Fibroblast of mammary gland (primary cell): ENCODE measurements at places on chromosomes 4 and X.

- peak; percentile 24 for DNase-seq
Measured at GRCh38 chrX:110003167-110004156, 548 bp downstream of the TMEM164 start.

GRCh38 chr4:118284169-118284568 lies 68.6 kb downstream of the PRSS12 start:
- DNase-seq, result peak; percentile 19

DNA sequence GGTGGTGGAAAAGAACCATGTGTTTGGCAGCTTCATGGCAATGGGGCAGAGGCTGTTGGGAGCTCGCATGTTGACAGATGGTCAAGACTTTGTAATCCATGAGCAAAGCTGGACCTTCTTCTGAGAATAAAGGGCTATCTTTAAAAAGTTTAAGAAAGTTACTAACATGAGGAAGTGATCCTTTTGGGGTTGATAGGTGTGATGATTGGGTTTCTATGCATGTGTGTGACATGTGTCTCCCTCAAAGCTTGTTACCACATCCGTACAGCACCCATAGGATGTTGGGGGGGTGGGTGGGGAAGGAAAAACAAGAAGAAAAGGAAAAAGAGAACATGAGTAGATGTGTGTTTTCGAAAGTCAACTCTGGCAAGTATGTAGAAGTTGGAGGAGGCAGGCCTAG lies 123.0 kb upstream of the TLR3 start:
- DNase-seq, result no peak

DNA sequence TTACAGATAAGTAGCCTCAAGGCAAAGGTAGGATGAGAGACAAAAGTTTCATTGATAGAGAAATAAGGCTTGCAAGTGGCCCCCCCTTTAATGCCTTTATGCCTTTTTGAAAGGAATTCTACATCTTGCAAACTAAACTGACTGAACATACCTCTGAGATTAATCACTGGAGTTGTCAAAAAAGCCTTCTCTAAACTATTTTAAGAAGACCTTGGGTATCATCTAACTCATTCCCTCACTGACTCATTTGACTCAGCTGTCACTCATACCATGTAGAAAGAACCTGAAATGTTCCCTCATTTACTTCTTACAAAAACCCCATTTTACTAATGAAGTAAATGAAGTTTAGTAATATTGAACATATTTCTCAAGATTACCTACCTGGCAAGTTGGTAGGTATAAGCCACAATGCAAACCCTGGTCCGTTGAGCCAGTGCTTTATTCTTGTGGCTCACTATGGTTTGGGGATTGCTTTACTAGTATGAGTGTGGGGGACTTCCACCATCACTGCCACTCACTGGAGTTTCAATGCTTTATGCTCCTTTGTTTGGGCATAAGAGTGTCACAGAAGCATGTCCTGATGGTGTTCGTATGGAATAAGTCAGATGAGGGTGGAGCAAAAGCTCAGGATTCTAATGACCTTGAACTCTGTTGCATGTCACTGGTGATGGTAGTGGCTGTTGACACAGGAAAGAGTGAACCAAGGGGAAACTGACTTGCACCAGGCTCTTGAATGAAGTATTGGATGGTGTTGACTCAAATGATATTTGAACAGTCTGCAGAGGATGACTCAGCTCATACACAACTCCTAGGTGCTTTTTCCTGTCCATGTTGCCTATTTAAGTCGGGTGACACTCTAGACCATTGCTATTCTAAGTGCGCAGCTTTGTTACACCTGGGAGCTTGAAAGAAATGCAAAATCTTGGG lies 305.5 kb upstream of the EMCN start:
- peak; percentile 2 for DNase-seq

- no peak for DNase-seq
Measured at GRCh38 chrX:110320381-110320987, 2.6 kb upstream of the AMMECR1 start.

GRCh38 chr4:16758816-16759215 lies 139.6 kb downstream of the LDB2 start:
- no peak for DNase-seq

GRCh38 chr4:165788686-165789463 lies 84.2 kb upstream of the TLL1 start:
- DNase-seq, result no peak

GRCh38 chr4:22969287-22969896 lies 276.7 kb downstream of the GBA3 start:
- no peak for DNase-seq

DNA sequence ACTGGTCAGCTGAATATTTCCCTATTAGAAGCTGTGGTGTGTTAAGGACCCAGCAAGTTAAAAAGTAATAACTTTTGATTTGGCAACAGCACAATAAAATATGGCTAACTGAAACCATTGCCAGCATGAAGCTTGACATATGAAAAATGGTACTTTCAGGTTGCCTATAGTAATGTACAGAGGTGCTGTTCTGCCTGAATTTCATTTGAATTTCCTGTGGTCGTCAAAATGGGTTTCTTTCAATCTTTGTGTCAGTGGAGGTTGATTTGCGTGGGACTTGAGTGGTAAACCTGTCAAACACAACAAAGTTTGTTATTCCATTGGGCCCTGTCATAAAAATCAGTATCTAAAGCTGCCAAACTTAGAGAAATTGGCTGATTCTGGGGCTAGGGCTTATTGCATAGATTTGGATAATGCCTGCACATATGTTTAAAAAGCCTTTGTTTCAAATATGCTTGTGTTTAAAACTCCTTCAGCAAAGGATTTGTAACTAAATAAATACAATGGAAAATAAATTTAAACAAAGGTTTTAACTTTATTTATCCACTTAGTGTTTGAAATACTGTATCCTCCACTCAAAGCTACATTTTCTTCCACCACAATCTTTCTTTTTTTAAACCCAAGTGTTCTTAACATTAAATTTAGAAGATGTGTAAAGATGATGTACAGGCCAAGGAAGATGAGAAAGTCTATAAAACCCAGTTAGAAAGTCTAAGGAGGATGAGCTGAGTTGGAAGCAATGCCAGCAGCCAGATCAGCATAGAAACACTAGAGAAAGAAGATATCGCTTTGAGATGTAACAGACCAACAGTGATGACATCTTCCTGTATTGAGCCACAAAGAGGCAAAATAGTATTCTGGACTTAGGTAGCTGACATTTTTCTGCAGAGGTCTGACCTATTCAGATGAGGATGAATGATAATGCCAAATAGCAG lies 134.8 kb upstream of the GIMD1 start:
- no peak for DNase-seq

DNA sequence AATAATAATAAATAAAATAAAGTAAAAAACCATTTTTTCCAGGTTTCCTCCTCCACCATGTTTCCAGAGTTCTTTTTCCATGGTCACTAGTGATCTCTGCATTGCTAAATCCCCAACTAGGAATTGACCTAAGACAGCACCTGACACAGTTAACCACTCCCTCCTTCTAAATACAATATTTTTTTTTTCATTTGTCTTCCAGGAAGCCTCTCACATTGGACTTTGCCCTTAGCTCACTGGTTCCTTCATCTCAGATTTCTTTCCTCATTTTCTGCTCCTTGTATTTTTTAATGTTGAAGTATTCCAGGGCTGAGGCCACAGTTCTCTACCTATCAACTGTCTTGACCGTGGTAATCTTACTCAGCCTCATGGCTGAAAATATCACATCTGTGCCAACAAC lies 187.3 kb upstream of the FAM241A start:
- DNase-seq, result no peak
